ENCODE measurements at places on chromosomes 4 and X.

DNA sequence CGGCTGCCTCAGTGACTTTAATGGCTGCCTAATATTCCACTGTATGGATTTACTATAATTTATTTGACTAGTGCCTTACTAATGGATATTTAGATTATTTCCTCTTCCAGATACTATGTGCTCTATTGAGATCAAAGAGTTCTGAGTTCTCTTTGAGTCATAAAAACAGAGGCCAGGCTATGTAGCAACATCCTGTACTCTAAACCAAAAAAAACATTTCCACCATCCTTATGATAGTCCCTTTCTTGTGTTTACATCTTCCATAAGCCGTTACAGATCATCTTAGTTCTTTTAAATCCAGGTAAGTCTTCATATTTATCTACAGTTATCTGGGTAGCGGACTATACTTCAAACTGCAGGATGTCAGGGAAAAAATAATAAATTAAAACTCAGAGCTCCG is 56.6 kb upstream of the TMEM184C start:
- no peak for DNase-seq

DNA sequence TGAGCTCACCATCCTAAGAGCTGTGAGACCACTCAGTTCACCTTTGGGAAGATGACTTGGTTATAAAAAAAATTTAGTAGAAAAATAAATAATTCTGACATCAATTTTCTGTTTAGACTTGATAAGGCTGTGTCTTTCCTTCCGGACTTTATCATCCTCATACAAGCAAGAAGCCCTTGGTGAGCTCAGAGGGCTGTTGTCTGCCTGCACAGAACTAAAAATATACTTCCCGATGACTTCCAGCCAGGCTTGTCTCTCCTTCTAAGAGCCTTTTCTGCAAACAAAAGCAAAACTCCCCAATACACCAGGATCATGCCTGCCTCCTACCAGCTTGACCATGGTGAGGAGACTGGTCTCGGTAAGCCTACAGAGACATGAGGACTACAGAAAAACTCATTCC is 58.3 kb upstream of the PHOX2B start:
- DNase-seq = no peak

DNA sequence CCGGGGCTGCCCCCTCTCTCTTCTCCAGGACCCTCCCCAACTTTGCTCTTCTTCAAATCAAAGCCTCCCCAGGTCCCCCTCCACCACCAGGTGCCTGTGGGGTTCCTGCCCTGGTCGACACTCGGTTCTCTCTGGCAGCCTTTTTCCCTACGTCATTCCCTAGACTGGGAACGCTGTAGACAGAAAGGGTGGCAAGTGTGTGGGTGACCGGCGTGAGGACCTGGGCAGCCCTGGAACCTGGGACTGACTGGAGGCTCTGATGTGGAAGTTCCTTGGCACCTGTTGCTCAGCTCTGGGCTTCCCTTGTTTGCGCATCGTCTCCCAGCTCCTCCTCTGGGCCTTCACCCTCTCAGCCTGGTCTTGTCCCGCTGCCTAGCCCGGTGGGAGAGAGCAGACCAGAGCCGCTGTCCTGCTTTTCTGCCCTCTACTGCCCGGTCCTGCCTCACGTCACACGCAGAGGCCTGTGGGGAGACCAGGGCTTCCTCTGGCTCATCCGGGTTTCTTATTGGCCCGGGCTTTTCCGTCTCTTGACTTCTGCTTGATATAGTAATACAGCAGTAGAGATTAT is 1.3 kb downstream of the TACC3 start:
- no peak for DNase-seq

GRCh38 chrX:15143050-15143824 is 126.6 kb downstream of the ASB9 start:
- DNase-seq = peak; percentile 42

- no peak for DNase-seq
Measured at GRCh38 chr4:5808081-5808741, 84.7 kb downstream of the CRMP1 start.

DNA sequence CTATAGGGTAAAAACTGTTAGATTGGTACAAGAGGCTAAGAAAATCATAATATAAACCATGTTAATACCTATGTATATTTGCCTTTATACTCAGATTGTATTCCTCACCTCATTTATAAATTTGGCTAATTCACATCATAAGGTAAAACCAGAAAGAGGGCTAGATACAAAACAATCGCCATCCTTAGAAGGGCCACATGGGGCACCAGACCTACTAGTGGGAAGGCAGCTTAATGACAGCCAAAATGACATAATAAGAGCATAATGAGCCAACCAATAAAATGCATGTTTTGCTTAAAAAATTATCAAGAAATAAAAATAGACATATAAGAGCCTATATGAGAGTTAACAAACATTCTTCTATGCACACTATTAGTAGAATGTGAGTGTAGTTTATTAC is 107.3 kb upstream of the PRDX4 start:
- DNase-seq = no peak

- peak; percentile 48 for DNase-seq
Measured at GRCh38 chr4:64158648-64159326, 250.5 kb downstream of the TECRL start.

Data from stimulated activated CD4-positive, alpha-beta T cell treated with anti-CD3 and anti-CD28 coated beads, Interleukin-1b, Interleukin-23, amount 100 ng/mL, for 48 hours (primary cell).